ENCODE measurements at places on chromosomes 12 and 14. TPM values are rescaled to one million over a fixed set of nuclear protein-coding genes. Genes with fewer than 3 reads are reported as not detected.

SMIM41 gene
- total RNA-seq: under 0.01 TPM

PAX9 gene
- total RNA-seq: not detected

PMCH gene
- not detected for total RNA-seq

SMCO3 gene
- 0.89 TPM for total RNA-seq

PLCZ1 gene
- total RNA-seq: not detected

SCARB1 gene
- total RNA-seq: 17.6 TPM

ZBTB1 gene
- total RNA-seq: 40.8 TPM

CKAP4 gene
- 36.2 TPM for total RNA-seq

RFLNA gene
- under 0.01 TPM for total RNA-seq

TMEM229B gene
- 1.1 TPM for total RNA-seq

FSCB gene
- total RNA-seq: not detected

ACOT6 gene
- not detected for total RNA-seq

MYH7 gene
- total RNA-seq: not detected

ZC3H10 gene
- total RNA-seq: 2.7 TPM

SLC5A8 gene
- total RNA-seq: under 0.01 TPM

PTPN6 gene
- total RNA-seq: 2.4 TPM

FOXM1 gene
- 5.1 TPM for total RNA-seq

KRT5 gene
- total RNA-seq: 0.13 TPM

LRP1-AS gene
- not detected for total RNA-seq

KIF5A gene
- total RNA-seq: under 0.01 TPM

KRT4 gene
- total RNA-seq: not detected

ALX1 gene
- total RNA-seq: not detected

ART4 gene
- total RNA-seq: 91.9 TPM

TAS2R43 gene
- 1.6 TPM for total RNA-seq

MUCL1 gene
- not detected for total RNA-seq

CNTN1 gene
- not detected for total RNA-seq

GLIPR1 gene
- 1.3 TPM for total RNA-seq

OTOGL gene
- 0.26 TPM for total RNA-seq

ACVR1B gene
- total RNA-seq: 8.3 TPM

PLEKHG3 gene
- 11.0 TPM for total RNA-seq

CINP gene
- total RNA-seq: 41.6 TPM

STAB2 gene
- 71.1 TPM for total RNA-seq

TOMM20L gene
- not detected for total RNA-seq

ARMH4 gene
- total RNA-seq: 1.4 TPM

RAD9B gene
- 0.25 TPM for total RNA-seq

KRT75 gene
- total RNA-seq: not detected

WSCD2 gene
- total RNA-seq: not detected

KLRC2 gene
- not detected for total RNA-seq

B4GALNT3 gene
- total RNA-seq: under 0.01 TPM

PELI2 gene
- total RNA-seq: 18.1 TPM

TAS2R9 gene
- not detected for total RNA-seq

DLK1 gene
- total RNA-seq: not detected

LRFN5 gene
- not detected for total RNA-seq

LRRC43 gene
- 1.5 TPM for total RNA-seq

RTL1 gene
- not detected for total RNA-seq

AICDA gene
- total RNA-seq: not detected

TCL1B gene
- not detected for total RNA-seq

CCDC197 gene
- total RNA-seq: not detected

KCNH3 gene
- total RNA-seq: 0.13 TPM

All from dermis microvascular lymphatic vessel endothelial cell (primary cell).